Effector CD8-positive, alpha-beta T cell (primary cell): ENCODE measurements at places on chromosomes 13 and 19.

GRCh38 chr13:78689011-78689410 lies 30.1 kb upstream of the OBI1 start:
- DNase-seq, result no peak

DNA sequence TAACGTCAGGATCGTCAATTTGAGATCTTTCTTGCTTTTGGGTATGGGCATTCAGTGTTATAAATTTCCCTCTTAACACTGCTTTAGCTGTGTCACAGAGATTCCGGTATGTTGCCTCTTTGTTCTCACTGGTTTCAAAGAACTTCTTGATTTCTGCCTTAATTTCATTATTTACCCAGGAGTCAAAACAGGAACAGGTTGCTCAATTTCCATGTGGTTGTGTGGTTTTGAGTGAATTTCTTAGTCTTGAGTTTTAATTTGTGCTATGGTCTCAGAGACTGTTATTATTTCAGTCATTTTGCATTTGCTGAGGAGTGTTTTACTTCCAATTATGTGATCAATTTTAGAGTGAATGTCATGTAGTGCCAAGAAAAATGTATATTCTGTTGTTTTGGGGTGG lies 153.1 kb downstream of the PCDH17 start:
- no peak for DNase-seq

- DNase-seq, result no peak
These were observed 31.9 kb downstream of the PTPRS start for GRCh38 chr19:5308451-5309437.

DNA sequence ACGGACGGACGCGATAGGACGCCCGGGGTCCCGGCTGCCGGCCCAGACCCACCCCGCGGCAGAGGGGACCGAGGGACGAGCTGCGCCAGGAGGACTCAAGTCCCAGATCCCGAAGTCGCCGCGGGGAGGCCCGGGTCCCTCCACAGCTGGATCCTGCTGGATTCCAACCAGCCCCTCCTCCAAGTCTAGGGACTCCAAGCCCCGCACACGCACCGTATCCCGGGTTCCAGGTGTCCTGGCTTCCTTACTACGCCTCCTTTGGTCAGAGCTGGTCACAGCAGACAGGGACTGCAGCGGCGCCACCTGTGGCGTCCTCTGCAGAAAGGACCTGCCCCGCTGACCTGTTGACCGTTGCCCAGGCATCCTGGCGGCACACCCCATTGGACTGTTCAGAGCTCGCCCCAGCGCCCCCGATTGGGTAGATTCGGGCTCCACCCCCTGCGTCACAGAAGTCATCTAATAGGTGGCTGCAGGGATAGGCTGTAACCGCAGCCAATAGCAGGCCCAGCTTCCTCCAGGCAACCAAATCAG lies 29.0 kb upstream of the ZNF709 start:
- no peak for DNase-seq

GRCh38 chr13:32248801-32249200 lies 66.4 kb downstream of the ZAR1L start:
- DNase-seq, result no peak
